Right kidney (tissue), 9 donors: ENCODE measurements at places on chromosomes 7 and 10.

DNA sequence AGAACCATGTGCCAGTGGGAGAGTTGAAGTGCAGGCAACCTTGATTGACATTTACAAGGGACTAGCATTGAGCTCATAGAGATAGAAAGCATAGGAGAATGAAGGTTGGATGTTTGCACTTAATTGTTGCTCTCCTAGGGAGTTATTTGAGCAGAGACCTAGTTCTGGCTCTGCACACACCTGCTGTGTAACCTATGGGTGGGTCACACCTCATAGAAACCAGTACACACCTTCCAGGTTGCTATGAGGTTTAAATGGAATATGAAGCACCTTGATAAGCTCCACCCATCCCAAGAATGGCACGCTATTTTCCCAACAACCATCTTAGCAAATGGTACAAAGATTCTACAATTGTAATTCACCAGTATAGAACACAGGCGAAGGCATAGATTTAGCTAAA lies 86.2 kb upstream of the AOAH start:
- DNase-seq: no peak

- DNase-seq: peak; percentile 10
Observed at GRCh38 chr7:103990991-103991390, 1.5 kb upstream of the RELN start.

GRCh38 chr10:30782537-30783461 lies 153.2 kb upstream of the LYZL2 start:
- DNase-seq: peak; percentile 20

GRCh38 chr7:3193379-3194120 lies 107.5 kb upstream of the SDK1 start:
- DNase-seq: no peak

DNA sequence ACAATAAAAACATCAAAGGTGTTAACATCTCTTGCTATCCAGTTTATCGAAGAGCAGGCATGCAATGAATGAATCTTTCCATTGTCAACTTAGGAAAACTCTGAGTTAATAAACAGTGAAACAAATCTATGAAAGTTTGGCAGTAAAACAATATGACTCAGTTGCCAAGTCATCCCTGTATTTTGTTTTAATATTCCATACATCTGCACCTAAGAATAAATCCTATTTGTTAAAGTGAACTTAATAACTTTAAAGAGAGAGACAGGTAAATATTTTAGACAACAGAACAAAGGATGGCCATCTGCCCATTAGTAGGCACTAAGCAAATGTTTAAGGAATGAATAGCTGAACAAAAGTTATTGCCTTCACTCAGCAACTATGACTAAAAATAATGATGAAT lies 700.5 kb upstream of the CELF2 start:
- DNase-seq: no peak

GRCh38 chr7:11667810-11668185 lies 164.2 kb downstream of the THSD7A start:
- no peak for DNase-seq

DNA sequence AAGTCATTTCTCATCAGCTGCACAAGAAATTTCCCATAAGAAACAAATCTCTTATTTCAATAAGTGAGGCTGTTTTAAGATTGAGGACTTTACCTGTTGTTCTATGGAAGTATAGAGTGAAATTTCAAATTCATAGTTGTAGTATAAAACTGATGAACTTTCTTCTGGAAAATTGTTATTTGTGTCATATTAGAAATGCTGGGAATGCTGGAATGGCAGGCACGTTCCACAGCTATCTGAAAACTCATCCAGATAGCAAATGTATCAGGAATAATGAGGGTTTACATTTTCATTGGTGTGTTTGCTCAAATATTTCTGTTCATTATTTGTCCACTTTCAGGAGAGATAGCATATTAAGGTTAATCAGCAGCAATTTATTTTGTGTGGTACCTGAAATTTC lies 40.8 kb downstream of the CPED1 start:
- no peak for DNase-seq

GRCh38 chr7:16402091-16402490 lies 19.2 kb downstream of the CRPPA start:
- DNase-seq: no peak

GRCh38 chr7:44985033-44985695 lies 6.3 kb upstream of the MYO1G start:
- no peak for DNase-seq
